ENCODE measurements at places on chromosomes 13 and 19.

GRCh38 chr13:79810669-79811068, 329.7 kb downstream of the NDFIP2 start:
- DNase-seq = no peak

- DNase-seq = no peak
These were observed 166.5 kb downstream of the COG6 start for GRCh38 chr13:39821977-39822376.

- no peak for DNase-seq
These were observed 120.4 kb upstream of the FREM2 start for GRCh38 chr13:38566519-38566918.

DNA sequence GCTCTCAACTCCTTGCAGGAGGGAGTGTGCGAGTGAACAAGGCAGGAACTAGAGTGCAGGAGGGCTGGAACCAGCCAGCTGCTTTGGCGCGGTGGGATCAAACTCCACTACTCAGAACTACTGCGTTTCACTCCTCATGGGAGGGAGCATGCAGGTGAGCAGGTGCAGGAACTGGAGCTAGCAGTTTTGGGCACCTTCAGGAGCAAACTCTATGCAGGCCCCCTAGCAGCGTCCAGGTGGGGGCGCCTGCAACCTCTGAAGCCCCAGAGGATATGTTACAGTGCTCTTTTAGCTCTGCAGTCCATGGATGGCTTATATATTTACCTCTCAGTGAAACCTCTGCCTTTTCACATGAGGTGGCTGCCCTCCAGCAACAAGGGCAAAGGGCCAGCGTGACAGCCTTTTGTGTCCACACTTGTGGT, 1303.4 kb downstream of the PCDH9 start:
- no peak for DNase-seq

GRCh38 chr13:90185734-90186133, 1161.8 kb upstream of the MIR17HG start:
- no peak for DNase-seq

GRCh38 chr19:5138606-5139582, 170.0 kb downstream of the KDM4B start:
- no peak for DNase-seq

- no peak for DNase-seq
These were observed 15.9 kb upstream of the GAS6 start for GRCh38 chr13:113879494-113880360.

GRCh38 chr13:110438211-110438610, 123.3 kb downstream of the RAB20 start:
- DNase-seq = no peak

DNA sequence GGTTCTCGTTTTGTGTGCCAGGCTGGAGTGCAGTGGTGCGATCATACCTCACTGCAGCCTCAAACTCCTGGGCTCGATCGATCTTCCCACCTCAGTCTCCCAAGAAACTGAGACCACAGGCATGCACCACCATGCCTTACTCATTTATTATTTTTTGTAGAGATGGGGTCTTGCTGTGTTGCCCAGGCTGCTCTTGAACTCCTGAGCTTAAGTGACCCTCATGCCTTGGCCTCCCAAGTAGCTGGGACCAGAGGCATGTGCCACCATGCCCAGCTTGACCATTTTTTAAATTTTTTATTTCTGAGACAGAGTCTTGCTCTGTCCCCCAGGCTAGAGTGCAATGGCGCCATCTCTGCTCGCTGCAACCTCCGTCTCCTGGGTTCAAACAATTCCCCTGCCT, 10.2 kb upstream of the GNA11 start:
- no peak for DNase-seq

DNA sequence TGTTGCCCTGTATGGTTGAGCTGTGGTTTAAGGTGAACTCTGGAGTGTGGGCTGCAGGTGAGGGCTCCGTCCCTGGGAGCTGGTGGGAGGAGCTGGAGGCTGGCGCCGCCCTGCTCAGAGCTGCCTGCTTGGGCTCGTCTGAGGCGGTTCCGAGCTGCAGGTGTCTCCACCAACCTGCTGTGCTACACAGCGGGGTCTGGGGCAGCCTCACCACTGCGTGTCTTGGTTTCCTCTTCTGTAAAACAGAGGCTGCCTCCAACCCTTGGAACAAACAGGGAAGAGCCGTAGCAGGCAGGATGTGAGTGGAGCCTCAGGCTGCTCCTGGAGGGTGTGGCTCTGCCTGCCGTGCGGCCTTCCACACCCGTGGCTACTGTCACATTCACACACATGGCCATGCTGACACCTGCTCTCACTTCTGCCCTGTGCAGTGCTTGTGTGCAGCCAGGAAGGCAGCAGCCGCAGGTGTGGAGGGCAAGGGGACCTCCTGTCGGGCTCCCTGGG, 21.4 kb downstream of the NAXD start:
- DNase-seq = no peak

GRCh38 chr19:47436712-47437401, 17.5 kb upstream of the MEIS3 start:
- peak; percentile 90 for DNase-seq

DNA sequence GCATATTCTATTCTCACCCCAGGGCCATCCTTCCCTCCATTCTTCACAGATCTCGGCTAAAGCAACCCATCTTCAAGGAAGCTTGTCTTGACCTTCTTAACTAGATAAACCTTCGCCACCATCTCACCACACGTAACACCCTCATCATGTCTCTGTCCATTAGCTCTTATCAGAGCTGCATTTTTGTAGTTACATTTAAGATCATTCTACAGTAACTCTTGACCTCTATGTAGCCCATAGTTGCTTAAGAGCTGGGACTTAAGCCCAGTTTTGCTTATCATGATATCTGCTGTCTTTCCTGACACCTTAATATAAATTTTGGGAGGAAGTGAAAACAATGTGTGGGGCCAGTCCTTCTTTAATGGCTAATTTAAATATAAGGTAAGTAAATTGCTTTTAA, 345.1 kb downstream of the MTUS2 start:
- no peak for DNase-seq

- DNase-seq = no peak
These were observed 7.0 kb downstream of the CALM3 start for GRCh38 chr19:46608178-46608577.

GRCh38 chr13:67696775-67697174, 466.6 kb upstream of the PCDH9 start:
- no peak for DNase-seq

DNA sequence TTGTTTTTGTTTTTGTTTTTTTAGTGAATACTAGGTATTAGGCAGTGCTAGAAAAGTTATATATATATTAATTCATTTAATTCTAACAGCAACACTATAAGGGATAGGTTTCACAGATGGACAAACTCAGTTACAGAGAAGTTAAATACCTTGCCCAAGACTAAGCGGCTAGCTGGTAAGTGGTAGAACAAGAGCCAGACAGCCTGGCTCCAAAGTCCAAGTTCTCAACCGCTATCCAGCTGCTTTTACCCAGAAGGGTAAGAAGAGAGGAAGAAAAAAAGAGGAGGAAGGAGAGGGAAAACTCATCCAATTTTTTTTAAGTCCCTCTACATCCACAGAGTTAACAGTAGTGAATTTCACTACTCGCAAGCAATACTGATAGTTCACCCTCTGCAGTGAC, 217.0 kb downstream of the SPRY2 start:
- no peak for DNase-seq

GRCh38 chr13:101332583-101332982, 83.7 kb downstream of the NALCN start:
- DNase-seq = no peak

GRCh38 chr13:52838433-52839107, 9.9 kb downstream of the PCDH8 start:
- DNase-seq = no peak

GRCh38 chr19:51565583-51565982, 5.5 kb upstream of the ZNF175 start:
- DNase-seq = no peak

DNA sequence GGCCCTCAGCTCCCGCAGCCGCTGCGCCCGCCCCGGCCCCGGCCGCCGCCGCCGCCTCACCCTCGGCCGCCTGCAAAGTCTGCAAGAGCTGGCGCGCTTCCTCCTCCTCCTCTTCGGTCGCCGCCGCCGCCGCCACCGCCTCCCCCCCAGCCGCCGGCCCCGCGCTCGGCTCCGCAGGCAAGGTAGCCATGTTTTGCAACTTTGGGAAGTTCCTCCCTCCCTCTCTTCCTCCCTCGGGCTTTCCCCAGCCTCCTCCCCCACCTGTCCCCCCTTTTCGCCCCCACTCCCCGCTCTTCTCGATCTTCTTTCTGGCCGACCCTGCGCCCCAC, 433 bp downstream of the SIX5 start:
- no peak for DNase-seq

- DNase-seq = no peak
These were observed 164.9 kb downstream of the DLEU7 start for GRCh38 chr13:50678464-50679162.

- no peak for DNase-seq
These were observed 107.2 kb downstream of the STARD13 start for GRCh38 chr13:33178209-33178840.

- no peak for DNase-seq
These were observed 82.6 kb downstream of the KATNAL1 start for GRCh38 chr13:30224732-30225131.

DNA sequence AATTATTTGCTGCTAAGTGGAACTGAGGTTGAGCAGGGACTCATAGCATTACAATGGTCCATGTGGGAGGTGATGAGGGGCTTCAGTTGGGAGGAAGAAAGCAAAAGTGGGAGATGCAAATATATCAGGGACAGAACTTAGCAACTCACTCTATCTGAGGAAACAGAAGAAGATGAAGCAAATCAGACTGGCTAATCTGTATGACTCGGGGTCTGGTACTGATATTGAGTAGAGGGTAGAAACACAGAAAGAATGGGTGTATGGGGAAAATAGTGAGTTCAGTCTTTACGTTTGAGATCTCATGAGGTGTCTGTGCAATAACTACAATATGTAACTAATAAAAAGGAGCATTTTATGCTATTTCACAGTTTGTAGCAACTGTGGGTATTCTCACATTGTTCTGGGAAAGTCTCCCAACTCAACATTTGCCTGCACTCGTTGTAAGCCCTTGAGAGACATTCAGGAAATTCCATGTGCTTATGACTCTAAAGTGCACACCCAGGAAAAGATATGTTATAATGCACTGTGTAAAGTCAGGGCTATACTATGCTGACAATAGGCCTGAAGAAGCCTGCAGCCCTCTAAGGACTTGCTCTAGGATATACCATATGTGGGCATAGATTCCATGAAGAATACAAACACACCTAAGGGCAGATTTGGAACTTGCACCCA, 183.5 kb downstream of the SPRY2 start:
- no peak for DNase-seq

DNA sequence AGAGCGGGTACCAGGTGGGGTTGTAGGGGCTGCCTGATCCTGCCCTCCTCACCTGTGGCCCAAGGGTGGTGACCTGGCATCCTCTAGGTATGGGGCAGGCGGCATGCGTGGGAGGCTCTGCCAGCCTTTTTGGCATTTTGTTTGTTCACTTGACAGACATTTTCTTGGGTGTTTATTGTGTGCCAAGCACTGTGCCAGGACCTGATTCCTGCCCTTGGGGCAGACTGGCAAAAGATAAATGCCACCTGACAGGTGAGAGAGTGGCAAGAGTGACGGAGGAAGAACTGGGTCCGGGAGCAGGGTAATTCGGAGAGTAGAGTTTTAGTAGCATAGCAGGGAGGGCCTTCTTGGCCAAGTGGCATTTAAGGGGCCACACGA, 6.0 kb downstream of the RAB11B start:
- DNase-seq = no peak

- DNase-seq = no peak
These were observed 4.0 kb upstream of the FTL start for GRCh38 chr19:48961051-48961649.

DNA sequence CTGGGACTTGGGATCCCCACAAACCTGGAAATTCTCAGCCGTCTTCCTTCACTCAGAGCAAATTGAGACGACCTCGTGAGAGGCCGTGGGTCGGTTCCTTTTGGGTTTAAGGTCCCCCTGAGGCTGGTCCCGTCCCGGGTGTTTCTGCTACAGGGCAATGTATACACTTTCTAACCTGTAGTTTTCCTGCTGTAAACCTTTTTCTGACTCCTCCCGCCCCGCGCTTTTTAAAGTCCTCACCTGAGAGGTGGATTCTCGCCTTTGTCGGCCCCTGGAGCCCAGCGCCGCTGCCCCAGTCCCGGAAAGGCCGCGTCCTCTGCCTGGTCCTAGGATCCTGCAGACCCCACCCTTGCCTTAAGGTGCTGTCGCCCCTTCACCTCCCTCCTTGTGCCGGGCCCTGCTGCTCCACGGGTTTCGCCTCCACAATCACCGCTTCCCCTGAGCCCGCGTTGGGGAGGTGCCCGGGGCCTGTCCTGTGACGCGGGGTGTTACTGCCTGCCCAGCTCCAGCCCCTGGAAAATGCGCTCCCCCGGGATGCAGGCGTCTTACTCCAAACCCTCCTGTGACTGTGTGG, 391 bp downstream of the ZNF761 start:
- peak; percentile 41 for DNase-seq

GRCh38 chr13:19862481-19863313, 752 bp downstream of the ZMYM5 start:
- DNase-seq = peak; percentile 57

- no peak for DNase-seq
These were observed 237.6 kb downstream of the LACC1 start for GRCh38 chr13:44117351-44117750.

GRCh38 chr19:12166626-12167025, 3.7 kb downstream of the ZNF136 start:
- no peak for DNase-seq

GRCh38 chr19:17949956-17950309, 17.0 kb upstream of the KCNN1 start:
- no peak for DNase-seq

DNA sequence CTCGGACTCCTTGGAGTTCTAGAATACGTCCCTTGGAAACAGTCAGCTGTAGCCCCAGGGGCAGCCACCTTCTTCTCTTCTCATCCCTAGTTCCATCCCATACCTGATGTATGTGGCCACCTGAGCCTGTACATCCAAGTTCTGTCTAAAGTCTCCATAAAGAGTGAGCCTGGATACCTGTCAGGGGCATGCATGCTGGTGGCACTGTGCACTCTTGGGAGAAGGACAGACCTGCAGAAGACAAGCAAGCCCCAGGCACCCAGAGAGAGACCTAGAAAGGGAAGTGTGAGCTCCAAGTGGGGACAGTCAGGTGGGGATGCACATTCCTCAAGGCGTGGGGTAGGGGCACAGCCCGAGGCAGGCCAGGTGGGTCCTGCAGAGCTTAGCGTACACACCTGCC, 21.4 kb downstream of the SIAH3 start:
- DNase-seq = no peak

DNA sequence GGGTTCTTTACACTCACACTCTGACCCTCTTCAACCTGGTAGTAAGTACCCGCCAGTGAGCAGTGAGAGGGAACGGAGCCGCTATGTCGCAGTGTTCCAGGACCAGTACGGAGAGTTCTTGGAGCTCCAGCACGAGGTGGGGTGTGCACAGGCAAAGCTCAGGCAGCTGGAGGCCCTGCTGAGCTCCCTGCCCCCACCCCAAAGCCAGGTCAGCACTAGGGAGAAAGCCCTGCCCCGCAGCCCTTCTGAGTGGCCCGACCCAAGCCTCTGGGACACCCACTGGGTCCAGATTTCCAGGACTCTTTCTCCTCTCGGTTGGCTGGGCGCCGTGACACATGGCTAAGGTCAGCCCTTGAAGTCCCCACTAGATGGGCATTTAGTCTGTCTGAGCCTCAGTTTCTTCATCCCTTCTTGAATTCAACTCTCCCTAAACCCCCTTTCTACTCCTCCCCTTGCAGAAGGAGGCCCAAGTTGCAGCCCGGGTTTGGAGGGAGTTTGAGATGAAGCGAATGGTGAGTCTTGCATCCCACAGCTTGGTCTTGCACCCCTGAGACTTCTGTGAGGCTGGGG, 1.9 kb downstream of the OCEL1 start:
- DNase-seq = no peak
